Stimulated activated CD4-positive, alpha-beta T cell treated with anti-CD3 and anti-CD28 coated beads, Interleukin-12 subunit alpha, Interleukin-12 subunit beta, amount 100 ng/mL, for 4 hours (primary cell): ENCODE measurements at places on chromosomes 3 and 15.

DNA sequence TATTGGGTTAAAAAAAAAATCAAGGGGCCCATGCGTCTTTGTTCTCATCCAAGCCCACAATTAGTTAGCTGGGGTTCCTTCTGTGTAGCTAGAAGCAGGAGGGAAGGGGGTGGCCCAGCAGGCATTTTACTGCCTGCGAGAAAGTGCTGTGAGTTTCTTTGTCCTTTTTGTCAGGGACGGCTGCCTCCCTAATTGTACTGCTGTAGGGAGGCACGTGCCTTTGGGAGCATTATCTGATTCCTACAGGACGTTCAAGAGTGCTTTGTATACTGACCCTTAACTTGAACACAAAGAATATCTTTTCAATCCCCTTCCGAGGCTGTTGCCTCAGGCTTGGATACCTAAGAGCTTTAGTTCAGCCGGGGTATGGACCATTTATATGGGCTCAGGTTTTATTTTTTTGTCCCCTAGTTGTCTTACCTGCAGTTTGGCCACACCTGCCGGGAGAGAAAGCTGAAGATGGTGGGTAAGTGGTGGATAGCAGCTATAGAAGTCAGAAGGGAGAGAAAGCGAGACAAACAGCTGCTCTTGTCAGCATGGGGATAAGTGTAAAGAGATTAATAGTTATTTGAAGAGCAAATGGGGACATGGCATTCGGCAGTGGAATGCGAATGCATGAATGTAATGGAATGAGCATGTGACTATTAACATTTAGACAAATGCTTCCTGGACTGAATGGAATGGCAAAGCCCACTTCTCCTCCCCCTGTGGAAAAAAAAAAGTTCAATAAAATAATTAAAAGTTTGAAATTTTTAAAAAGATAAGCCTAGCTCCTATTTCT lies 175.2 kb downstream of the TP63 start:
- DNase-seq = no peak

DNA sequence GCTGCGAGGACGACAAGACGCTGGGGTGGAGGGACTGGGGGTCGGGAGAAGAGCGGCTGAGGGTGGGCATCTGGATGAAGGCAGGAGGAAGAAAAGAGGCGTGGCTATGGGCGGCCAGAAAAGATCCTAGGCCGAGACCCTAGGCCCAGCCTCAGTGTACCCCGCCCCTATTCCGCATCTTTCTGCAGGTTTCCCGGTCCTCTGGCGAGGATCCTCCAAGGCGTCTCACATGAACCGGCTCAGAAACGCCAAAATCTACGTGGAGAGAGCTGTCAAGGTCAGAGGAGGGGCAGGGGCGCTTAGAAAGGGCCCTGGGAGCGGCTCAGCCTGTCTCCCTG lies 340 bp downstream of the TTLL3 start:
- no peak for DNase-seq

DNA sequence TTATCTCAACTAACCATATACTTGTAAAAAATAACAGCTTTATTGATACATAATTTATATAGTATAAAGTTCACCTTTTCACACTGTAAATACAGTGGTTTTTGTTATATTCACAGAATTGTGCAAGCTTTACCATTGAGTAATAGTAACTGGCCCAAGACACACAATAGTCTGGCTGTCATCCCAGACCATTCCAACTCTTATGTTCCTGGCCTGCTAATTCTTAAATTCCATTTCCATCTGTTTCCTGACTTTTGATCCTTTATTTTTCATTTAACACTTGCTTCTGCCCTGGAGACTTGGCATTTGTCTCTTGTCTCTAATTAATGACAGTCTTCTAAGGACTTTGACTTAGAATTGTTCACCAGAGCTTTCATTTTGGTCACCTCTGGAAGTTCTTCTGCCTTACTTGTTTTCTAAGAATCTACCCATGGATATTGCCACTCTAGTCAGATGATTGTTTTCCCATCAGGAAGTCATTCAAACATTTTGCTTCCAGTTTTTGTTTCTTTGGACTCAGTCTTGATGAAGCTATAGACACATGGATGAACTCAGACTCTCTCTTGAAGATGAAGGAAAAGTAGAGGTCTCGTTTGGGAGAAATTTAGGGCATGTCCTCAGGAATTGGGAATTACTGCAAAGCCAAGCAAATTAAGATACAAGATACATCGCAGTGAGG lies 27.2 kb upstream of the PLSCR4 start:
- DNase-seq = no peak

DNA sequence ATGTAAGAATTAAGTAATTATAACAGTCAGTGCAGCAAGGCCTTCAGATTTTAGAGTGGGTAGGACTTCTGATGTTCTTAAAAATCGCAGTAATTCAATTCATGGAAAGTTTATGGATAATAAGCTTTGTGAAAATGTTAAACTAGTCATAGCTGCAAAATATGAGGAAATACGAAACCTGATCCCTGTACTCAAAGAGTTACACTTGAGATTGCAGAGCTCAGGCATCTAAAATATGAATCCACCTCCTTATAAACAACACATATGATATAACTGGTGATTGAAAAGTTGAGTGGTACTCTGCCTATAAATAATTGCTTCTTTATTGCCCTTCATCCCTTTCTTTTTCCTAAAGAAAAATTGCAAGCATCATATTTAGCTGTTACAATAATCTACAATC lies 473.3 kb downstream of the OTOL1 start:
- DNase-seq = no peak

- no peak for DNase-seq
Observed at GRCh38 chr3:30673425-30674341, 67.3 kb downstream of the TGFBR2 start.

GRCh38 chr15:70605606-70606410 lies 157.6 kb downstream of the UACA start:
- DNase-seq = no peak

- no peak for DNase-seq
Observed at GRCh38 chr15:51079226-51079625, 15.5 kb downstream of the TNFAIP8L3 start.

GRCh38 chr15:40917585-40917984 lies 11.6 kb upstream of the DLL4 start:
- no peak for DNase-seq
